Smooth muscle cell of the umbilical artery (primary cell): ENCODE measurements at places on chromosomes 4 and X. TPM values are rescaled to one million over a fixed set of nuclear protein-coding genes. Genes with fewer than 3 reads are reported as not detected.

CCDC160 gene
- 0.18 and 0.30 TPM in 2 replicates for total RNA-seq

HERC3 gene
- total RNA-seq: 15.4 and 18.4 TPM in 2 replicates

DCX gene
- not detected in 2 replicates for total RNA-seq

SMIM10L2A gene
- 0.18 and 0.59 TPM in 2 replicates for total RNA-seq

CTAG1A gene
- not detected in 2 replicates for total RNA-seq

AFM gene
- total RNA-seq: not detected in 2 replicates

STEEP1 gene
- 35.6 and 38.5 TPM in 2 replicates for total RNA-seq

CORIN gene
- 0.23 TPM in 1 of 2 replicates, not detected in the other for total RNA-seq

DGKK gene
- not detected in 2 replicates for total RNA-seq

CHM gene
- 23.2 and 25.2 TPM in 2 replicates for total RNA-seq

ANK2 gene
- total RNA-seq: 49.0 and 71.8 TPM in 2 replicates

MAGEA6 gene
- not detected in 2 replicates for total RNA-seq

PAGE2B gene
- total RNA-seq: not detected in 2 replicates

TRIML2 gene
- 0.14 TPM in 1 of 2 replicates, not detected in the other for total RNA-seq

DCAF8L2 gene
- total RNA-seq: not detected in 2 replicates

EXOC1L gene
- not detected in 2 replicates for total RNA-seq

BEND2 gene
- not detected in 2 replicates for total RNA-seq
